ENCODE measurements at places on chromosomes 13 and 19.

DNA sequence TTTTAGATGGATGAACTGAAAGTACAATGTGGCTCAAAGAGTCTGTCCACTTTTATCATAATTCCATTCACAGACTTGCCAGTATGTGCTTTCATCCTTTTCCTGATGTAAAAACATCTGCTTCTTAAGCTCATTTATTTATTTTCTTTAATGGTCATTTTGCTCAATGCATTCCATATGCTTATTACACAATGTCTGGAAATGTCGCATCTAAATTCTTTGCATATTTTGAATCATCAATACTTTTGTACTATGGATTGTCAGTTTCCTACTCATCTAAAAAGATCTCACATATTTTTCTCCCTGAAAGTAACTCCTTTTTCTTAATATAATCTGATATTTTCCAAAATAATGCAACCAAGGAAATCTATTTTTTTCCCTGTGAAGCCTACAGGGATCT, 1315.8 kb downstream of the EFNB2 start:
- no peak for DNase-seq

DNA sequence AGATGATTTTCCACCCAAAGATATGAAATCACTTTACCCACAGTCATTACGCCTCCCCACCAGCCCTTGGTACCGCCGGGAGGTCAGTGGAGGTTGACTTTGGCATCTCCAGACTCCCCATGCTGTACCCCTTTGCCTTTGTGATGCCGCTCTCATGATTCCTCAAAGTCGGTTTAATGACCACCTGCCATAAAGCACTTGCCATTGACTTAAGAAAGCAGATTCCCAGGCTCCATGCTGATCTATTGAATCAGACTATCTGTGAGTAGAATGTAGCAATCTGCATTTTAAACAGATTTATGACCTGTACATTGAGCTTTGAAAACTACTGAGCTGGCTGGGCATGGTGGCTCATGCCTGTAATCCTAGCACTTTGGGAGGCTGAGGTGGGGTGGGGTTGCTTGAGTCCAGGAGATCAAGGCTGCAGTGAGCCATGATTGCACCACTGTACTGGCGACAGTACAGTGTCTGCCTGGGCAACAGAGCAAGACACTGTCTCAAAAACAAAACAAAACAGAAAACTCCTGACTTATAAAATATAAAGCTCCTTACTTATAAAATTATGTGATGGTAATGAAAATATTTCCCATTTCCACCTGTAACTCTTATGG, 235.2 kb downstream of the KLF5 start:
- no peak for DNase-seq

DNA sequence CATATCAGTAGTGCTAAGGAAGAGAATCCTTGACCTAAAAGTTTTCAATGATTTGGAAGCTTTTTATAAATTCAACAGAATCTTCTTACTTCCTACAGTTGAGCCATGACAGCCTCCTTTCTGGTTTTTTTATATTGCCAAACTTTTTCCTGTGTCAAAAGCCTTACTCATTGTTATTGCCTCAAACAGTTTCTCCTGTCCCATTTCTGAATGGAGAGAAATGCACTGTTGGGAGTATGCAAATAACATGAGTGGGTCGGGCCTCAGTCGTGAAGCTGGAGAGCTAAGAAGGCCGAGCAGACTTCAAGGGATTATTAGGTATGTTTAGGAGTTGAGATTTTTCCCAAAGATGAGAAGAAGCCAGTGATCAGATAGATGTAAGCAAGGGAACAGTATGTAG, 766.4 kb upstream of the KLHL1 start:
- DNase-seq: no peak

DNA sequence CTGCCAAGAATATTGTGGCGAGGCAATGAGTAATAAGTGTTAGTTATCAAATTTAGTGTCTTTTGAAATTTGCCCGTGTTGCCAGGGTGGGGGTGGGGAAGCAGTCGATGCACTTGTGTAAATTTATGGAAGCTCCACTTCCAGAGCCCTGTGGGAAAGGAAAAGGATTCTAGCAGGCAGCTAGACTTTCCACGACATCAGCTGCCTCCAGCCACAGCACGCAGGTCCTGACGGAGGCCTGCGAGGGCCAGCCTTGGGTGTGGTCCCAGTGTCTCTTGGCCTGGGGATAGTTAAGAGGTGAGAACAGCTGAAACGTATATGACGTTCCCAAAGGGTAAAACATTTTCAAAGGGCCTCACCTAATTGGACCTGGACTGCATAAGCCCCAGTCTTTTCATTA, 433.0 kb downstream of the TSHZ3 start:
- no peak for DNase-seq

- peak; percentile 29 for DNase-seq
These were observed 52.0 kb downstream of the SLC7A1 start for GRCh38 chr13:29543230-29544215.

DNA sequence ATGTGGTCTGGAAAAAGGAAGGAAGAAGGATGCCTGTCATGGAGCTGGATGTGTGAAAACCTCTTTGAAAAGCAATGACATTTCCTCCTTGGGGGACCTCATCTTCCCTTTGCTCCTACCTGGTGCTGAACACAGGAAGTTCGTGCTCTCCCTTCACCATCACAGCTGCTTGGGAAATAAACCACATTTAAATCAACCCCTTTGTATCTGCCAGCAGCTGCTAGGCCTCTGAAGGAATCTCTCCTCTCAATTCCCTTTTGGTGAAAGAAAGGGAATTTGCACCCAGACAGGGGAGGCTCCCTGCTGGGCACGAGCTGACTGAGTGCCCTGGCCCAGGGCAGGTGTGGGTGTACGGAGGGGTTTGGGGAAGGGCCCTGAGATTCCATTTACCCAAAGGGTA, 437.7 kb downstream of the TSHZ3 start:
- DNase-seq: no peak

GRCh38 chr13:113802761-113803160, 43.7 kb downstream of the TMEM255B start:
- no peak for DNase-seq

- no peak for DNase-seq
These were observed 8.7 kb upstream of the IZUMO2 start for GRCh38 chr19:50171752-50172151.

- DNase-seq: no peak
These were observed 31.1 kb downstream of the CEACAM8 start for GRCh38 chr19:42563352-42564210.

DNA sequence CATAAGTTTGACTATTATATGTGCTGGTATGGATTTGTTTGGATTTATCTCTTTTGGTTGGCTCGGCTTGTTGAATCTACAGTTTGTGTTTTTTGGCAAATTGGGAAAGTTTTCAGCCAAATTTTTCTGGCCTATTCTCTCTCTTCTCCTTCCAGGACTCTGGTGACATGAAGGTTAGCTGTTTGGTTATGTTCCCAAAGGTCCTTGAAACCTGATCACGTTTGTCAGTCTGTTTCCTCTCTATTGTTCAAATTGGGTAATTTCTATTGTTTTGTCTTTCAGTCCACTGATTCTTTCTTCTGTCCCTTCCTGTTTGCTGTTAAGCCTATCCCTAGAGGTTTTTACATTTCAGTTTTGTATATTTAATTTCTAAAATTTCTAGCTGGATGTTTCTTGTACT, 81.5 kb upstream of the SHISA2 start:
- no peak for DNase-seq

DNA sequence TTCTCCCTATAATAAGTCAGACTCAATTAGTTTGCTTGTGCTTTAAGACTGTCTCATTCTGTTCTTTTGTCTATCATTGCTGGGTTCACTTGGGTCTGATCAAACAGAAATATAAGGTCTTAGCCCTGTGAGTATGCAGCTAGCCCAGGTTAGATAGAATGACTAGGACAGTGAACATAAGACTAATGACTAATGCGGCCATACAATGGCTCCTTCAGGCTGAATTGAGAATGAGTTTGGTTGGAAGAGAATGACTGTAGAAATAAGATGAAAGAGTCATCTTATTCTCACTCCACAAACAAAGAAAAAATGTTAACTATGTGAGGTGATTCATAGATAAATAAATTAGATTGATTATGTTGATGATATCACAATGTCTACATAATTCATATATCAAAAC, 50.1 kb upstream of the OBI1 start:
- DNase-seq: no peak

DNA sequence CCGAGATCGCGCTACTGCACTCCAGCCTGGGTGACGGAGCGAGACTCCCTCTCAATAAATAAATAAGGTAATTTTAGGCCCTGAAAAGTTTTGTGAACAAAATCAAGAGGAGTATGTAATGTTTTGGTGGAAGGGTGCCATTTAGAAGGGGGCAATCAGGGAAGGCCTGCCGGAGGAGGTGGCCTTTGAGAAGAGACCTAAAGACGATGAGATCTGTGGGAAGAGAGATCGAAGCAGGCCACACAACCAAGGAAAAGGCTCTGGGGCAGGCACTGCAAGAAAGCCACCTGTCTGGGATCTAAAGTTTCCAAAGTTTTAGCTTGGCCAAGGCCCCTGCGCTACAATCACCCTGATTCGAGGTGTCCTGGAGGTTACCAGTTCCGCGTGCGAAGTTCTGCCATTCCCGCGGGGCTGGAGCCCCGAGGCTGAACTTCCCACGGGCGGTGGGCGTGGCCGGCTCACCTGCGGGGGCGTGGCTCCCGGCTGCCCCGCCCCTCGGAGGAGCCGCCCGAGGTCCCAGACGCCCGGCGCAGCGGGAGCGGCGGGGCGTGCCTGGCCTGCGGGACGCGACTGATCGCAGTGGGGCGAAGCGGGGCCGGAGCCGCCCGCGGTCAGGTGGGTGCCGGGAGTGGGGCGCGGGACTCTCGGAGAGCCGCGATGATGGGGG, at the start of gene KLC3:
KLC3 (plus strand) TSS at position 519 of the 667 bp plus-strand sequence. CDS start 4,792 bp downstream, outside the sequence.
- DNase-seq: peak; percentile 10

DNA sequence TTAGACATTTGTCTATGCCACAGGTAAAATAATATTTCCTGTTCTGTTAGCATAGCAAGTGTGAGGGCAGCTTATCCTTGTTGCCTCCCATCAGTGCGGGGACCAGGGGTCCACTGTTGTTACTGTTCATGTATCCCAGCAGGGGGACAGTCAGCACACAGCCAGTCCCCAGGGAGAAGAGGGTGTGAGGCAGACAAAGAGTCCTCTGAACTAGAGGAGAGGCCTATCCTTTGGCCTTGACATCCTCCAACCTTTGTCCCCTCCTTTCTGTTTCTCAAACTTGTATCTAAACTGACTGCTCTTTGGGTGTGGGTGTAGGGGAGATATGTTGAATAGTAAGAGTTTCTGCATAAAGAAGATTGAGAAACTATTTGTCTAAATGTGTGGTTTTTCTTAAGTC, 2.9 kb upstream of the GPR18 start:
- DNase-seq: no peak

GRCh38 chr19:46239193-46240024, 9.9 kb downstream of the IGFL1 start:
- DNase-seq: no peak

GRCh38 chr13:25286308-25286968, 850 bp downstream of the MTMR6 start:
- no peak for DNase-seq

DNA sequence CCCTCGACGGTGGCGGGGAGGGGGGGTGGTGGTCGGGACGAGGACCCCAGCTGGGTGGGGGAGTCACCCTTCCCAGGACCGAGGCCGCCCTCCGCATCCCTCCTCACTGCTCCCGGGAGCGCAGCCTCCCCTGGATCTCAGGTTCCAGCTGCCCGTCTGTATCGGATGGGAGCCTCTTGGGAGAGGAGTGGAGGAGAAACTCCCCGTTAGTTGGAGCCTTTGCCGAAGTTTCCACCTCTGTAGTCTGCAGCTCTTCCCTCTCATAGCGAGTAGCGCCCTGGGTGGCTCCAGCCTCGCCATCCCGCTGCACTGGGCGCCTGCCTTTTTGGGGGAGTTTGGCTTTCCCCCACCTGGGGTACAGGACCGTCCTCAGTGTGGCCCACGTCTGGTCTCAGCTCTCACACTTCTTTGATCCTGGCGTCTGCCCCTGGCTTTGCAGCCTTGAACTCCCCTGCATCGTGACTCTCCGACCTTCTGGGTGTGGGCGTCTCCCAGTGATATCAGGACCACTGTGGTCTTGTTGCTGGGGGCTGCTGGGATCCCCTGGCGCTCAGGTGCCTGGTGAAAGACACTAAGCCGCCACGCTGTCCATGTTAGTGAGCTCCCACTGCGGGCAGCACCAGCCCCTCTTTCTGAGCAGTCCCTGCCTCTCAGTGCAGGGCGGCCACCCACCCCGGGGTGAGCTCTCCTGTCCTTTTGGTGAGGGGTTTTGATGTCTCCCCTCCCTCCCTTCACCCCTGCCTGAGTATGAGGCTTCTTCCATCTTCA, 1.1 kb downstream of the CNOT3 start:
- DNase-seq: peak; percentile 37

DNA sequence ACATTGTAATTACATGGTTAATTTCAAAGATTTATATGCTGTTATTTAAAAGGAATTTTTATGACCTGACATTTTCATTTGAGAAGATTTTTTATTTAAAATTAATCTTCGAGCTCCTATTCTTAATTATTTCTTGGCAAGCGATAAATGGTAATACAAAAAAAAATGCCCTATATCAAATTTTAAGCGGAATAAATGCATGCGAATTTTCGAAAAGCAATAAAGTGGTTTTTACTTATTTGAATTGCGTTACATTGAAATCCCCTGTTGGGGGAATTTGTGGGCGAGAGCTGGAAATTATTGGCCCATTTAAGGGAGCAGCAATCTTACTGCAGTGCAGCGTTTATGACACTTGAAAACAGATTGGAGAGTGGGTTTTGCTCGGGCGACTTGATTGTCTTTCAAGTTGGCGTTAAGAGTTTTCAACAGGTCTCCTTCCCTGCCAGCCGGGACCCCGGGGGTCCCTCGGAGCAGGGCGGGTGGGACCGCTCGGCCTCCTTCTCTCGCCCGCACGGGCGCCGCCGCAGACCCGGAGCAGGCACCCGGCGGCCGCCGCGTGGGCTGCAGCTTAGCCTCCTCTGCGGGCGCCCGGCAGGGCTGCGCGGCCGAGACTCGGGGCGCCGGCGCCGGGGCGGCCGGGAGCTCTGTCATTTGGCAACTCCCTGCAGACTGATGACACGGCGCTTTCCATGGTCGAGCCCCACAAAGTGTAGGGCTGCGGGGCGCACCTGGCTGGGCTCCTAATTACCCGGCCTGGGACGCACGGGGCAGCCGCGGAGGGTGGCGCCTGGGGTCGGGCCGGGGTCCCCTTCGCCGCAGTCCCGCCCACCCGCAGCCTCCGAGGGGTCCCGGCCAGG, 255.1 kb upstream of the SOX21 start:
- DNase-seq: no peak

GRCh38 chr19:17170538-17171297, 44.4 kb upstream of the USE1 start:
- no peak for DNase-seq

DNA sequence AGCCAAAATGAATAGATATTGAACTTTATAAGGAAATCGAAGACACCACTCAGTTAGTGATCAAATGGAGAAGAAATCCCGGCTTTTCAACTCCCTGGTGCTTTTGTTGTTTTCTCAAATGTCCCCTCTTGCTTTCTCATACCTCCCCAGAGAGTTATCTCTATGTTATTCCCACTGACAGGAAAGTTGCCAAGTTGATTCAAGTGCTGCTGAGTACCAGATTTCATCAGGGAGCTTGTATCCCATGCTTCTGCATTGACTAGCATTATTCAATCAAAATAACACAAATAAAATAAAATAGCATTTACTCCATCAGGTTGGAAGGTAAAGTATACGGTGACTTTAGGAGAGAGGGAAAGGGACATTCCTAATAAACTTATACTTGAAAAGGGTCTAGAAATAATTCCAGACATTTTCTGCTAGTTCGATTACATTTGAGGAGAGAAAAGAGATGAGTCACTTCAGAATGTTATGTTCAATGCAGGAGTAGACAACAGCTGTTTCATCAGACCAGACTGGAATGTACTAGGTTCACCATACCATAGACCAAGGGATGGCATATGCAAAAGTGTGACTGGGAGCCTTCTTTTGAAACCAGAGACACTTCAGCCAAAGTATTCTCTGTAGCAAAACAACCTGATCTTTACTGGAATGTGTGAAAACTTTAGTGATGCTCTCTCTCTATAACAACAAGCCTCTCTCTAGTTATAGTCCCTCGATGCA, 397.8 kb downstream of the FGF14 start:
- DNase-seq: no peak
